Mesendoderm (in vitro differentiated cells): ENCODE measurements at places on chromosomes 5 and 9.
A peak's percentile ranks its signal among the peaks of the same experiment; 100 is the strongest.

GRCh38 chr5:82992646-82993045, 84.5 kb downstream of the TMEM167A start:
- no peak for DNase-seq
- H3K4me3 ChIP-seq, result no peak overlapping the region
- H3K4me1 ChIP-seq, result no peaks in the 10 kb centered on the region
- H3K27ac ChIP-seq, result no peak overlapping the region
- no peaks in the 10 kb centered on the region for H3K27me3 ChIP-seq
- no peaks in the 10 kb centered on the region for H3K36me3 ChIP-seq

- no peaks in the 10 kb centered on the region for H3K27me3 ChIP-seq
- peaks cover 1% of the 10 kb centered on the region for H3K4me1 ChIP-seq
- H3K4me3 ChIP-seq, result no peak overlapping the region
- H3K27ac ChIP-seq, result no peak overlapping the region
- DNase-seq, result no peak
Observed at GRCh38 chr5:72468024-72468423, 39.2 kb downstream of the ZNF366 start.

- no peaks in the 10 kb centered on the region for H3K36me3 ChIP-seq
- H3K4me1 ChIP-seq, result no peaks in the 10 kb centered on the region
- DNase-seq, result no peak
- no peak overlapping the region for H3K27ac ChIP-seq
- H3K4me3 ChIP-seq, result no peak overlapping the region
Observed at GRCh38 chr5:81554647-81555046, 160.7 kb upstream of the ACOT12 start.

GRCh38 chr5:50325237-50325832, 115.8 kb downstream of the EMB start:
- no peak overlapping the region for H3K27ac ChIP-seq
- no peaks in the 10 kb centered on the region for H3K27me3 ChIP-seq
- H3K36me3 ChIP-seq, result no peaks in the 10 kb centered on the region
- H3K4me1 ChIP-seq, result no peaks in the 10 kb centered on the region
- no peak overlapping the region for H3K4me3 ChIP-seq

DNA sequence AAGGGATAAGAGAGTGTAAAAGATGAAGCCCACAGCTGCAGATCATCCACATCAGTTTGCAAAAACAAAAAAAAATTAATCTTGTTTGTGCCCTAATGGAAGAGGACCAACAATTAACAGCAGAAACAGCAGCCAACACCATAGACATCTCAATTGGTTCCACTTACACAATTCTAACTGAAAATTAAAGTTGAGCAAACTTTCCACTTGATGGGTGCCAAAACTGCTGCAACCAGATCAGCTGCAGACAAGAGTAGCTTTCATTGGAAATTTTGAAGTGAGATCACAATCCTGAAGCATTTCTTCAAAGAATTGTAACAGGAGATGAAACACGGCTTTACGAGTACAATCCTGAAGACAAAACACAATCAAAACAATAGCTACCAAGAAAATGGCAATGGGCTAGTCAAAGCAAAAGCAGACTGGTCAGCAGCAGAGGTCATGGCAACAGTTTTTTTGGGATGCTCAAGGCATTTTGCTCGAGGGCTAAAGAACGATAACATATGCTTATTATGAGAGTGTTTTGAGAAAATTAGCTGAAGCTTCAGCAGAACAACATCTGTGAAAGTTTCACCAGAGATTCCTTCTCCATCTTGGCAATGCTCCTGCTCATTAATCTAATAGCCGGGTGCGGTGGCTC, 4.1 kb upstream of the RBM27 start:
- no peaks in the 10 kb centered on the region for H3K4me1 ChIP-seq
- no peak for DNase-seq
- H3K36me3 ChIP-seq, result no peaks in the 10 kb centered on the region
- no peak overlapping the region for H3K27ac ChIP-seq

- no peaks in the 10 kb centered on the region for H3K27me3 ChIP-seq
- peak; percentile 50 for DNase-seq
- no peaks in the 10 kb centered on the region for H3K36me3 ChIP-seq
- H3K27ac ChIP-seq, result no peak overlapping the region
- H3K4me1 ChIP-seq, result no peaks in the 10 kb centered on the region
- H3K4me3 ChIP-seq, result no peak overlapping the region
Observed at GRCh38 chr5:139137697-139138096, 60.5 kb downstream of the SIL1 start.

GRCh38 chr5:1681955-1682354, 117.7 kb downstream of the MRPL36 start:
- no peaks in the 10 kb centered on the region for H3K27me3 ChIP-seq
- no peaks in the 10 kb centered on the region for H3K4me1 ChIP-seq
- no peak overlapping the region for H3K27ac ChIP-seq
- H3K4me3 ChIP-seq, result no peak overlapping the region
- no peak for DNase-seq

DNA sequence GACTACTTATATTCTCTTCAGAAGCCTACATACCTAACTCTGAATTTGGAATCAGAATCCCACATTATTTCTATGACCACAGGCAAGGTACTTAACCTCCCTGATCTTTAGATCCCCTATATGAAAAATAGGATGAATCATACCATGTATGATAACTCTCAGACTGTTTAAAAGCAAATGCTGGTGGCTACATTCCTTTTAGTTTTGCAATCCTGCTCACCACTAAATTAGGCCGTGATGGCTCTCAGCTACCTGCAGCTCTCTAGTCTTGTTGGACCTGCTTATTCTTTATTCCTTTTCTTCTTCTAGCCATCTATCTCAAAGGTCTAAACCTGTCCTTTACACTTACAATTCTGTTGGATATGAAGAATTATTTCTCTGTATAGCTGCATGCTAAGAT, 303.4 kb upstream of the ATP10B start:
- H3K27me3 ChIP-seq, result no peaks in the 10 kb centered on the region
- H3K4me3 ChIP-seq, result no peak overlapping the region
- no peak overlapping the region for H3K27ac ChIP-seq
- DNase-seq, result no peak

DNA sequence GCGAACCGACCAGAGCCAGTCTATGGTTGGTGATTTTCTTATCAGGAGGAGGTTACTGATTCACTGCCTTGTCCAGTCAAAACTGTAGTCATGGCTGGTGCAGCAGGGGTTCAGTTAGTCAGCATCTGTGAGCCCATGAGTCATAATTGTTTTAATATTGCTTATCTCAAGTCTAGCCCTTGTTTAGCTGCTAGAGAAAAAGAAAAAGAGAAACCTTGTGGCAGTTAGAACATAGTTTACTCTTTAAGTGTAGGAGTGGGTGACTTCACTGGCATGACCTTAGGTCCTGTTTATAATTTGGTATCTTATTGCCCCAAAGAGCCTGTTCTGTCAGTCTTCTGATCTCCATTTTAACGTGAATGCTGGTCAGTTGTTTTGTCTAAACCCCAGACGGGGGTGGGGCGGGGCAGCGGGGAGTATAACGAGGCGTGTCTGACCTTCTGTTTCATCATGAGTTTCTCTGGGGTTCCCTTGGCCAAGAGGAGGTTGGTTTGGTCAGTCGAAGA, 76.9 kb upstream of the NFIL3 start:
- H3K4me3 ChIP-seq, result no peak overlapping the region
- H3K36me3 ChIP-seq, result no peaks in the 10 kb centered on the region
- no peaks in the 10 kb centered on the region for H3K27me3 ChIP-seq
- H3K27ac ChIP-seq, result no peak overlapping the region

DNA sequence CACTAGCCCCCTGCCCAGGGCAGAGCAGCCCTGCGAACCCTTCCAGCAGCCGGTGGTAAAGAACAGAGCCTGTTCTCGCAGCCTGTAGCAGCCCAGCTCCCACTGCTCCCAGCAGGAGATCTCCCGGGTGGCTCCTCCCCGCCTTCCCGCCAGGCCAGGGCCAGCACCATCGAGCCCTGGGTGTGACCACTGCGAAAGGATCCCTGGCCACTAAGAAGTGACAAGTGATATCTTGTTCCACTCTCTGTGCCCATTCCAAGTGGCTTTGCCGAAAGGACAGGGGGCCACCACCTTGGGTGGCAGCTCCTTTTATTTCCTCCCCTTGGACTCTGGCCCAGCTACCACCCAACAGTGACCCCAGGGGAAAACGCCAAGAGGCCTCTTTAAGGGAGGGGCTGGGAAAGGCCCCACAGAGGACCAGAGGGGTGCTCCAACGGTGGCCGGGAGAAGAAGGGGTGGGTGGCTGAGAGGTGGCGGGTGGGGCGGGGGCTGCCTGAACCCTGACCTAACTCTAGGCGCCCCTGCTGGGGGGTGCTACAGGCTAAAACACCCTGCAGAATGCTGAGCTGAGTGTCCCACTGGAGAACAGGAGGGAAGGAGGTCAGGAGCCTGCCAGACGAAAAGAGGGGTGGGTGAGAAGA, 1.6 kb downstream of the NACC2 start:
- no peak overlapping the region for H3K4me3 ChIP-seq
- H3K27me3 ChIP-seq, result peaks cover 2% of the 10 kb centered on the region
- no peak overlapping the region for H3K27ac ChIP-seq
- H3K36me3 ChIP-seq, result no peaks in the 10 kb centered on the region

- H3K36me3 ChIP-seq, result no peaks in the 10 kb centered on the region
- H3K27ac ChIP-seq, result no peak overlapping the region
- H3K4me1 ChIP-seq, result no peaks in the 10 kb centered on the region
- no peak for DNase-seq
Observed at GRCh38 chr5:11037080-11037479, 276.0 kb upstream of the DAP start.

DNA sequence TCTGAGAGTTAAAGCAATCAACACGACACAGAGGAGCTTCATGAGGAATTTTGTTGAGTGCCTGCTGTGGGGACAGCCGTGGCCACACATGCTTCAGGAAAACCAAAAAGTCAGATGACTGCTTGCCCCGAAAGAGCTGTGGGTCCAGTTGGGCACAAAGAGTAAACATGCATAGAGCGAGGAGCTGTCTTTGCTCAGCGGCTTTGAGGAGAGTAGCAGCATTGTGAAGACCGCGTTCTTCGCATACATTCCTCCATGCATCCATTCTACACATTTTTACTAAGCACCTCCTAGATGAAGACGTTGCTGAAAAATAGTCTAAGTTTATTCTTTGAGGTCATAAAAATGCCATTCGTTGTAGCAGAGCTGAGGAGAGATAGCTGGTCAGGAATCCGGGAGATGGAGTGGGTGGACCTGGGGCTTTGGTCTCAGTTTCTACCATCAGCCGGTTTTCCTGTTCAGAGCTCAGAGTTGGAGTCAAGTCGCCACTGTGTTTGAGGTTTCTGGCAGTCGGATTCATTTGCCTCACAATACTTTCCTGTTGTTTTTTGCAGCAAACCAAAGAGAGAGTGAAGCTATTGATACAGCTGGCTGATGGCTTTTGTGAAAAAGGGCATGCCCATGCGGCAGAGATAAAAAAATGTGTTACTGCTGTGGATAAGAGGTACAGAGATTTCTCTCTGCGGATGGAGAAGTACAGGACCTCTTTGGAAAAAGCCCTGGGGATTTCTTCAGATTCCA, 194.5 kb upstream of the OTULINL start:
- H3K27me3 ChIP-seq, result no peaks in the 10 kb centered on the region
- no peaks in the 10 kb centered on the region for H3K4me1 ChIP-seq
- no peak overlapping the region for H3K4me3 ChIP-seq
- no peak for DNase-seq
- peaks cover 4% of the 10 kb centered on the region for H3K36me3 ChIP-seq
- H3K27ac ChIP-seq, result no peak overlapping the region

DNA sequence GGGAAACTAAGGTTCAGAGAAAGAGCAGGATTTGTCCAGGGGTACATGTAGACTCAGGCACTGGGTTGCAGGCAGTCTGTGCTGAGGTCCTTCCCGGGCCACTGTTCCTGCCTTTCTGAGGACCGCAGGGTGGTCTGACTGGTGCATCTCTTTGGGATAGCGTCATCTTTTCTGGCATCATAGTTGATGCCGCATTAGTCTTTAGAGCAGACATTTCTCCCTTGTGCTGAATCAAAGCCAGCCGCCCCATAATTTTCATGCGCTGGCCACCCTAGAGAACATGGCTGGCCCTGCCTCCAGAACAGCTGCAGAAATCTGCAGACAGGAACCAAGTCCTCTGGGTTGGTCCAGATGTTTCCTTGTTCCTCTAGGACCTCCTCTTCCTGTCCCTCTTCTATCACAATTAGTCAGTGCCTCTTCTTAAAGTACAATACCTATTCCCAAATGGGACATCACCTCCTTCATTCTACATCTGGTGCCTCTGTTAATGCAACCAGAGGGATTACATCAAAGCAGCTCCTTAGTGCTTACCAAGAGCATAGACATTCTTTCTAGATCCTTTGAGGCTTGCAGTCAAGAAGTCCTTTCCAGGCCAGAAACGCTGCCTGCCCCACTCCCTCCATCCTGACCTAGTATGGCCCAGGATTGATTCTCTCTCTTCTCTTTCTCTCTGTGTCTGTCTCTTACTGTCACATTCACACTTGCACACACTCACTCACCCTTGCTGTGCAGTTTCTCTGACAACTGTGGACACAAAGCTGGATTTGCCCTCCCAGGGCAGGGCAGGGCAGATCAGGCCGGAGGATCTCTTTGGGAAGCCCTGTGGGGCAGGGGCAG, 42.0 kb upstream of the ORM1 start:
- H3K27me3 ChIP-seq, result no peaks in the 10 kb centered on the region
- H3K36me3 ChIP-seq, result peaks cover 2% of the 10 kb centered on the region
- no peak overlapping the region for H3K27ac ChIP-seq
- DNase-seq, result no peak
- no peak overlapping the region for H3K4me3 ChIP-seq

GRCh38 chr5:142821034-142821732, 51.0 kb downstream of the ARHGAP26 start:
- no peaks in the 10 kb centered on the region for H3K36me3 ChIP-seq
- H3K4me1 ChIP-seq, result peaks cover 3% of the 10 kb centered on the region
- no peaks in the 10 kb centered on the region for H3K27me3 ChIP-seq
- no peak overlapping the region for H3K27ac ChIP-seq
- H3K4me3 ChIP-seq, result no peak overlapping the region
- DNase-seq, result no peak

GRCh38 chr9:134486143-134486591, 155.4 kb upstream of the COL5A1 start:
- DNase-seq, result no peak
- no peaks in the 10 kb centered on the region for H3K4me1 ChIP-seq
- H3K4me3 ChIP-seq, result no peak overlapping the region
- H3K27me3 ChIP-seq, result no peaks in the 10 kb centered on the region

- peak; percentile 94 for DNase-seq
- no peaks in the 10 kb centered on the region for H3K27me3 ChIP-seq
- H3K4me3 ChIP-seq, result no peak overlapping the region
- no peak overlapping the region for H3K27ac ChIP-seq
- peaks cover 10% of the 10 kb centered on the region for H3K4me1 ChIP-seq
Observed at GRCh38 chr9:110125207-110125751, 82.7 kb downstream of the C9orf152 start.

DNA sequence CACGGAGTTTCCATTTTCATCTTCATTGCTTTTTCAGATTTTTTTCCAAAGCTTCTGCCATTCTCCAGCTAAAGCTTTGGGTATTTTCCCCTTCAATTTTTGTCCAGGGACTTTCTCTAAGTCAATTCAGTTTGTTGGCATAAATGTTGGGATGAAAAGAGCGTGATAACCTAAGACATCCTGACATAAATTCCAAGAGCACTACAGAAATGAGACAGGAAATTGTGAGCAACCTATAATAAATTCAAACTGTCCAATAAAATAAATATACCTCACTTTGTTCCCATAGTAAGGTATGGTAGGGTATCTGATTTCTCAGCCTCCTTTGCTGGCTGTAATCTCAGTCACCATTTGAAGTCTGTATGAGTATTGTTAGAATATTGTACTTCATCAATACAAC, 8.4 kb downstream of the ADAMTSL1 start:
- H3K27ac ChIP-seq, result no peak overlapping the region
- H3K27me3 ChIP-seq, result no peaks in the 10 kb centered on the region
- H3K36me3 ChIP-seq, result no peaks in the 10 kb centered on the region
- no peak overlapping the region for H3K4me3 ChIP-seq

- no peak overlapping the region for H3K4me3 ChIP-seq
- H3K27ac ChIP-seq, result no peak overlapping the region
- no peaks in the 10 kb centered on the region for H3K4me1 ChIP-seq
- no peak for DNase-seq
- H3K27me3 ChIP-seq, result no peaks in the 10 kb centered on the region
- H3K36me3 ChIP-seq, result no peaks in the 10 kb centered on the region
Observed at GRCh38 chr5:179303451-179304200, 41.6 kb downstream of the ADAMTS2 start.
